Activated naive CD4-positive, alpha-beta T cell treated with anti-CD3 and anti-CD28 coated beads, Interleukin-2, amount 50 U/mL, for 72 hours (primary cell): ENCODE measurements at places on chromosomes 5 and 9. TPM values are rescaled to one million over a fixed set of nuclear protein-coding genes. Genes with fewer than 3 reads are reported as not detected.

Gene OR1J4
- not detected for total RNA-seq

Gene SHB
- 0.34 TPM for total RNA-seq

Gene NOP16
- total RNA-seq, result 67.7 TPM

Gene SEMA6A
- 0.18 TPM for total RNA-seq

Gene MAP3K1
- 17.6 TPM for total RNA-seq

Gene IFNA21
- total RNA-seq, result not detected
